RPMI7951 (cell line): ENCODE measurements at places on chromosomes 7 and 10. TPM values are rescaled to one million over a fixed set of nuclear protein-coding genes. Genes with fewer than 3 reads are reported as not detected.

Gene KNDC1
- not detected in 2 replicates for total RNA-seq

Gene VPS50
- 25.8 and 32.6 TPM in 2 replicates for total RNA-seq

Gene SH2D4B
- 0.10 TPM in 1 of 2 replicates, not detected in the other for total RNA-seq

GRCh38 chr7:130881091-130881798 lies 147.2 kb upstream of the KLF14 start:
- peak; percentile 39 for DNase-seq

GRCh38 chr7:49320083-49320482 lies 395.7 kb downstream of the CDC14C start:
- DNase-seq: no peak

- no peak for DNase-seq
Measured at GRCh38 chr7:50262446-50262845, 42.1 kb upstream of the IKZF1 start.

- DNase-seq: no peak
Measured at GRCh38 chr7:29000717-29001076, 42.6 kb upstream of the TRIL start.

GRCh38 chr10:74040200-74041126 lies 42.5 kb downstream of the VCL start:
- DNase-seq: peak; percentile 24

DNA sequence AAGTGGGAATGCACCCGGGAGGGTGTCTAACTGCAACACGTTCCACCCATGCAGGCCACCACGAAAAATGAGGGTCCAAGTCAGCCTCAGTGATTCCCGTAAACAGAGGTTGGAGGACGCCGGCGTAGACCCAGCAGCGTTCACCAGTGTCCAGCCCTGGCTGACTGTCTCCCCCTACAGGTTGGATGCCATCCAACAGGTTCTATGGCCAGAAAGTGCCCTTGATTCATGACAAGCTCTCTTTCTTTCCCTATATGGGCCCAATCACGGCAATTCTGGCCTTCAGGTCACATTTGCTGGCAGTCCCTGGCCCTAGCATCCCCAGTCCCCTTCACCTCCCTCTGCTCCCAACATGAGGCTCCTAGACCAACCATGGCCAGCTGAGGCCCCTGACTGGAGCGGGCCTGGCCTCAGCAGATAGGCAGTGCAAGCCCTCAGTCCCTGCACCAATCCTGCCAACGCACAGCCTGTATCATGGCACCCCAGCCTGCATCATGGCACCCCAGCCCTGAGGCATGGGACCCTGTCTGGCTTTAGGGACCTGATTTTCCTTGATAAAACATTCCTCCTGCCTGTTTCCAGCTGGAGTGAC lies 227.4 kb downstream of the GRID1 start:
- peak; percentile 20 for DNase-seq

GRCh38 chr10:44020322-44021111 lies 364.4 kb downstream of the CXCL12 start:
- peak; percentile 47 for DNase-seq
